ENCODE measurements at places on chromosomes 12 and 14. TPM values are rescaled to one million over a fixed set of nuclear protein-coding genes. Genes with fewer than 3 reads are reported as not detected.

The SLC6A15 gene
- 2.0 TPM for total RNA-seq

The SLC5A8 gene
- total RNA-seq = 0.33 TPM

The CELA1 gene
- total RNA-seq = not detected

The LRRC74A gene
- not detected for total RNA-seq

The ANO2 gene
- 16.8 TPM for total RNA-seq

The YY1 gene
- total RNA-seq = 46.2 TPM

- no peak overlapping the region for H3K27ac ChIP-seq
- H3K27me3 ChIP-seq = no peaks in the 10 kb centered on the region
- H3K4me3 ChIP-seq = no peak overlapping the region
- no peaks in the 10 kb centered on the region for H3K36me3 ChIP-seq
- no peaks in the 10 kb centered on the region for H3K4me1 ChIP-seq
These were observed 9.5 kb downstream of the BATF start for GRCh38 chr14:75531660-75532317.

DNA sequence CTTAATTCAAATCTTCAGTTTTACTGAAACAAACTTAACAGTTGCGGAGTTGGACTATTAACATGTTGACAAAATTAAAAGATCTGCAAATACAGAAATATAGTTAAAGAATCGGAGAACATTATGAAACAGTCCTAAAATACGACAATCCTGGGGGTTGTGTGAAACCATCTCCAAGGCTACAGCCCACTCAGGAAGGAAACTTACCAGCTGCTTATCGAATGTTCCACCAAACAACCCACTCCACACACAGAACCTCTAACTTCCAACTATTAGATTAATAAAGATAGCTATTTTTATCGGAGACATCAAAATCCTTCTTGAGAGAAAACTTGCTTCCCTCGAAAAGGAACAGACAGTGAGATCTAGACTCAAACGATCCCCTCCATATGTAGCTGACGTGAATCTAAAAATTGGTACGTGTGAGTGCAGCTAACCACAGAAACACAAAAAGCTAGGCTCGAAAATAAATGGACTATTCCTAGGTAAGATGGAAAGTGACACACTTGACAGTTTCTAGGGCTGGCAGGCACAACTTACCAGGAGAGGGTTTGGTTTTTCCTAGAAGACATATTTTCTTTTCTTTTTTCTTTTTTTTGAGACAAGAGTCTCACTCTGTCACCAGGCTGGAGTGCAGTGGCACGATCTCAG is 12.9 kb downstream of the VPS37B start:
- peaks cover 35% of the 10 kb centered on the region for H3K4me1 ChIP-seq
- no peaks in the 10 kb centered on the region for H3K36me3 ChIP-seq
- H3K27me3 ChIP-seq = no peaks in the 10 kb centered on the region
- DNase-seq = peak; percentile 10

DNA sequence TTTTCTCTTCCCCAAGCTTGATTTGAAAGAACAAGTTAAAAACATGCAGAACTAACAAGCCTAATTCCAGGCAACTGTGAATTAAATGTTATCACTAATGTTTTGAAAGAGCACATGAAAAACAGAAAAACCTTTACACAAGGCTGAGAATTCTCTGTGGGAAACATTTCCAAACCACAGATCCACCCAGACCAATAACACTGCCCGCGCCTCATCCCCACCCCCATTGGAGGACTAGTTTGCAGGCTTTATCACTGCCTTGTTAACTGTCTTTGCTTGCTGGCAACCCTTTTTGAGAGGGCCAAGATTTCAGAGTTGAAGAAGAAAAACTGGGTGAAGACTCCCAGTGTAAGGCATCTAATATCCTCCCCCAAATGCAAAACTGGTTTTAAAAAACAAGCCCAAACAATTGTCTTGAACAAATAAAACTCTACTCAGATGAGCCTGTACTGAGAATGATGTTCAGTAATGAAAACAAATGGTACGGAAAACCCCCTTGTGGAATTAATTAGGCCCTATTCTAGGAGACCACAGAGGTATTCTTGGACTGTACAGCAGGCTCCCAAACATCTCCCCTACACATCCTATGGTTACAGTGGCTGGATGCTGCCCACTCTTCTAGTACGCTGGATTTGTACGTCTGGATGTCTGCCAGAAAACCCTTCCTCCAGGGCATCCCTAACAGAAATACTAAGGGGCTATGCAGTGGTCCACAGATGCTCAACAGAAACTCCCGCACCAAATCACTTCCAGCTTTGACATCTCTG is 5.8 kb downstream of the MAX start:
- H3K4me3 ChIP-seq = no peak overlapping the region
- H3K4me1 ChIP-seq = peaks cover 4% of the 10 kb centered on the region
- no peaks in the 10 kb centered on the region for H3K27me3 ChIP-seq
- H3K27ac ChIP-seq = peak overlapping the region; percentile 66
- no peak for DNase-seq

GRCh38 chr12:57131896-57132744 is 3.8 kb downstream of the LRP1 start:
- H3K4me3 ChIP-seq = peak overlapping the region; percentile 82
- no peak for DNase-seq
- H3K27ac ChIP-seq = peak overlapping the region; percentile 65
- H3K27me3 ChIP-seq = no peaks in the 10 kb centered on the region
- H3K36me3 ChIP-seq = no peaks in the 10 kb centered on the region

GRCh38 chr14:34951286-34951685 is 31.5 kb upstream of the SRP54 start:
- no peaks in the 10 kb centered on the region for H3K27me3 ChIP-seq
- no peak overlapping the region for H3K4me3 ChIP-seq
- H3K36me3 ChIP-seq = no peaks in the 10 kb centered on the region
- no peak overlapping the region for H3K27ac ChIP-seq
- H3K4me1 ChIP-seq = no peaks in the 10 kb centered on the region
- DNase-seq = no peak

- no peak overlapping the region for H3K4me3 ChIP-seq
- H3K27me3 ChIP-seq = no peaks in the 10 kb centered on the region
- H3K36me3 ChIP-seq = no peaks in the 10 kb centered on the region
- H3K27ac ChIP-seq = no peak overlapping the region
These were observed 139.4 kb upstream of the FRMD6 start for GRCh38 chr14:51512316-51512715.

DNA sequence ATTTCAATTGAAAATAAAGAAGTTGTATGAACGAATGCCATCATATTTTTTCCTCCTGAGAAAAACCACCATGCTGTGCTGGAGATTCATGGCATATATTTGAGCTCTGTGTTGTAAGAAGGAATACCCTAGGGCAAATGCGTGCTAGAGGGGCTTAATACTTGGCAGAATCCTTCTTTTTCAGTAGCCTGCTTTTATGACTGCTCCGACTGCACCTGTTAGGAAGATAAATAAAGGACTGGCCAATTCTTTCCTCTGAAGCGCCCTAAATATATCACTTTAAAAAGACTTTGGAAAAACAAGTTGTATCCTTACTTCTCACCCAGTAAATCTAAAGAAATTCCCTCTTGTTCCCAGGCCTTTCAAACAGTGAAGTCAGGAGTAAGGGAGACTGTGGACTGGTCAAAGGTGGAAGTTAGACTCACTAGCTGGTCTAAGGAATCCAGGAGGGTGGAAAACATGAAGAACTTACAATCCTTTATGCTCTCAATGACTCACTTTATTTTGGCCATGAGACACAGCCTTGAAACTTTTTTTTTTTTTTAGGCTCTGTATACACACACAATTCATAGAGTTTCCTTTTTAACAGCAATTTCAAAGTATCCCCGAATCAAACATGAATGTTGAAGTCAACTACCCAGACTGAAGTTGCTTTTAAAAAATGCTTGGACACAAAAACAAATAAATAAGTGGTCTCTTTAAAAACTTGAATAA is 5.2 kb downstream of the MYBPC1 start:
- no peaks in the 10 kb centered on the region for H3K36me3 ChIP-seq
- H3K27ac ChIP-seq = peak overlapping the region; percentile 27
- no peaks in the 10 kb centered on the region for H3K4me1 ChIP-seq
- H3K4me3 ChIP-seq = no peak overlapping the region

- no peaks in the 10 kb centered on the region for H3K36me3 ChIP-seq
- no peak overlapping the region for H3K4me3 ChIP-seq
- no peak overlapping the region for H3K27ac ChIP-seq
- no peaks in the 10 kb centered on the region for H3K4me1 ChIP-seq
- DNase-seq = no peak
- H3K27me3 ChIP-seq = no peaks in the 10 kb centered on the region
These were observed 28.5 kb upstream of the MAGOHB start for GRCh38 chr12:10641735-10642500.

DNA sequence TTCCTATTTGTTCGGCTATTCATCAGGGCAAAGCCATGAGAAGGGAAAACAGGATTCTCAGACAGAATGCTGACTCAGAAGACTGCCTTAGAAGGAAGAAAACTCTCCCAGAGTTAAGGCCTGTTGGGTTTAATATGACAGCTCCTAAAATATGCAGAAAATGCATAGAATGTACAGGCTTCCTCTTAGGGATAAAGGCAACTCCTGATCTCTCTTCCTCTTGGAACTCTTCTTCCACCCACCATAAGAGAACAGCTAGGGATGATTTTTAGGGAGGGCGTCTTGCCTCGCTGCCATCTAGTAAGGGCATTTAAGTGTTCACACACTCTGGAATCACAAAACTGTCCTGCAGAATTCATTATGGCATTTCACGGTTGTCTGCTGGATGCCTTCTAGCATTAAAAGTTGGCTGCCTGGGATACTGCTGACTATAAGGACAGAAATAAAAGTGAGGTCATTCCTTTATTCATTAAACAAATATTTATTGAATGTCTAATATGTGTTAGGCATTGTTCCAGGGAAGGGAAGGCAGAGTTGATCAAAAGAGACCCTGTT is 73.7 kb downstream of the DCAF5 start:
- H3K36me3 ChIP-seq = no peaks in the 10 kb centered on the region
- H3K4me3 ChIP-seq = no peak overlapping the region

DNA sequence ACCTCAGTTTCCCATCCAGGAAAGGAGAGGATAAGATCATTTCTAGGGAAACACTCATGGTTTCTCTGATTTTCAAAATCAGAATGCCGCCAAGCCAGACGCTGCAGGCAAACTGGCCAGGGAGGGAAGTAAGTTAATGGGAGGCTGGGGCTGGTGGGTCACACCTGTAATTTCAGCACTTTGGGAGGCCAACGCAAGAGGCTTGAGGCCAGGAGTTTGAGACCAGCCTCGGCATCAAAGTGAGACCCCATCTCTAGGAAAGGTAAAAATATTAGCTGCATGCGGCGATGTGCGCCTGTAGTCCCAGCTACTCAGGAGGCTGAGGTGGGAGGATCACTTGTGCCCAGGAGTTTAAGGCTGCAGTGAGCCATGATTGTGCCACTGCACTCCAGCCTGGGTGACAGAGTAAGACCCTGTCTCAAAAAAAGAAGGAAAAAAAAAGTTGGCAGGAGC is 587 bp downstream of the SELPLG start:
- no peaks in the 10 kb centered on the region for H3K4me1 ChIP-seq
- H3K4me3 ChIP-seq = peak overlapping the region; percentile 29
- no peaks in the 10 kb centered on the region for H3K36me3 ChIP-seq
- H3K27ac ChIP-seq = no peak overlapping the region
- no peaks in the 10 kb centered on the region for H3K27me3 ChIP-seq

Measured in breast epithelium (tissue), 4 donors.